ENCODE measurements at places on chromosomes 5 and 9. TPM values are rescaled to one million over a fixed set of nuclear protein-coding genes. Genes with fewer than 3 reads are reported as not detected.
A peak's percentile ranks its signal among the peaks of the same experiment; 100 is the strongest.

DNA sequence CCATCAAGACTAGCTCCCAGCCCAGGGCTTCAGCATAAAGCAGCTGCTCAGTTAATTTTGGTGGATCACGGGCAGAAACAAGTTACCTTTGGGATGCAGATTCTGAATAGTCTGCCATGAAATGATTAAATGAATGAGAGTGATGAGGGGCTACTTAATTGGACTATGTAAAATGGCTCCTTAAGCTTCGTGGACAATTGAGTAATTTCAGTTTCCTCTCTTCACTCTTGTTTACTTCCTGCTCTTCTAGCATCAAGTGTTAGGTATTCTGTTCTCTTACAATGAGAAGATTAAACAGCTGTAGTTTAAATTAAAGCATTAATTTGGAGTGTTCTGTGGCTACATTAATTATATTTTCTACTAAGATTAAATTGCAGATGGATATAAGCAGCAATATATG is 28.1 kb downstream of the PIK3R1 start:
- no peak for DNase-seq

The ZDHHC21 gene
- 6.7 TPM for total RNA-seq

The GPR150 gene
- total RNA-seq = not detected

- no peak for DNase-seq
These were observed 210.6 kb upstream of the KLF9 start for GRCh38 chr9:70625078-70625477.

The AJM1 gene
- 2.7 TPM for total RNA-seq

DNA sequence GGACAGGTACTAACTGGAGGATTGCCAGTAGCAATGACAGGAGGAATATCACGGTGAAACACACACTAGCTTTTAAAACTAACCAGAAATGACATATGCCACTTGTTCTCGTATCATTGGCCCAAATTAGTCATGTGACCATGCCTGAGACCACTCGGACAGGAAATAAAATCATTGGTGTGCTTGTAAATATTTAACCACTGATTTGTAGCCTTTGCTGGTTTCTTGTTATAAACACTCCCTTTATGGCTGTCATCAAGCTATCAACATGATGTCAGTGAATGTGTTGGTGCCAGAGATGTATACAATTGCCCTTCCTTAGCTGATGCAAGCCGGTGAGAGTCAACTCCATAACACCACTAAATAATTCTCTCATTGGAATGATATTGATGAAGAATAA is 123.7 kb upstream of the ANKH start:
- DNase-seq = no peak

DNA sequence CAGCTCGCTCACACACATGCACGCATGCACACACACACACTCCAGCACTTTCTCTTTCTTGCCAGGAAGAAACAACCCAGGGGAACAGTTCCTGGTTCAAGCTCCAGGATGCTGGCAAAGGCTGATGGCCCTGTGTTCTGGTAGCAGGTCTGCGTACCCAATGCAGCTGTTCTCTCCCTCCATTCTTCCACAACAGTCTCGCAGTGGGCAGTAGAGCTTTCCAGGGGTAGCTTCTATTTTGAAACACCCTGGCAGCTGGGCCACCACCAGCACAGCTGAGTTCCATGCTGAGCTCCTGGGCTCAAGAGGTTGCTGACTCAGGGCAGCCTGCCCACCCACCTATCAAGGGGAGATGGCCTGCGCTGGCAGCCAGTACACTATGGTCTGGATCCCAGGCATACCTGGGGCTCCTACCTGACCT is 4.7 kb downstream of the VDAC1 start:
- DNase-seq = no peak

DNA sequence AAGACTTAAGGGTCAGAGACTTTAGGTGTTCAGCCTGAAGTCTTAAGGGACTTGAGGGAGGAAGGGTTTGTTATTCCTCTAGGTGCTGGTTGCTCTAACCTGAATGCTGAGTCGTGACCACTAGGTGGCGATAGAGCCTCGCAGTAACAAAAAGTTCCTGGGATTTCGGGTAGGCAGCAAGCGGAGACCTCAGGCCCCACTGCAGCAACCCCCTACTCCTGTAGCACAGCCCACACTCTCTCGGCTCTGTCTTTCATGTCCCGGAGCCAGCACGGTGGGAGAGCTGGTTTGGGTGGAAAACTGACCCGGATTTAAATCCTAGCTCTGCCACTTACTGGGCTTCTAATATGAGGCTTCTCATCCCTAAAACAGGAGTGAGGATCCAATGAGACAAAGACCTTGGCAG is 100.3 kb upstream of the PANK3 start:
- peak; percentile 64 for DNase-seq

DNA sequence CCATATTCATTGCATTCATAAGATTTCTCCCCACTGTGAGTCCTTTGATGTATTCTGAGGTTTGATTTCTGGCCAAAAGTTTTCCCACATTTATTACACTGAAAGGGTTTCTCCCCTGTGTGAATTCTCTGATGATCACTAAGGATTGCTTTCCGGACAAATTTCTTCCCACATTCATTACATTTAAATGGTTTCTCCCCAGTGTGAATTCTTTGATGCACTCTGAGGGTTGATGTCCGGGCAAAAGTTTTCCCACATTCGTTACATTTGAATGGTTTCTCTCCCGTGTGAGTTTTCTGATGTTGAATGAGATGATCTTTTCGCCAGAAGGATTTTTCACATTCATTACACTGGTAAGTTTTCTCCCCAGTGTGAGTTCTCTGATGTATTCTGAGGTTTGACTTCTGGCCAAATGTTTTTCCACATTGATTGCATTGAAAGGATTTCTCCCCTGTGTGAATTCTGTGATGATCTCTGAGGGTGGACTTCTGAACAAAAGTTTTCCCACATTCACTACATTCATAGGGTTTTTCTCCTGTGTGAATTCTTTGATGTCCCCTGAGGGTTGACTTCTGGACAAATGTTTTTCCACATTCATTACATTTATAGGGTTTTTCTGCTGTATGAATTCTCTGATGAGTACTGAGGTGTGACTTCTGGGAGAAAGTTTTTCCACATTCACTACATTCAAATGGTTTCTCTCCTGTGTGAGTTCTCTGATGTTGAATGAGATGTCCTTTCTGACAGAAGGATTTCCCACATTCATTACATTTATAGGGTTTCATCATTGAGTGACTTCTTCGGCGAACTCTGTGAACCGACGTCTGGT is 18.8 kb downstream of the ZNF510 start:
- no peak for DNase-seq

The TMOD1 gene
- total RNA-seq = 1.9 TPM

GRCh38 chr5:124193371-124193789 is 553.1 kb downstream of the ZNF608 start:
- DNase-seq = peak; percentile 34

GRCh38 chr5:111132731-111133435 is 40.7 kb downstream of the WDR36 start:
- DNase-seq = no peak

The MXD3 gene
- total RNA-seq = 15.8 TPM

DNA sequence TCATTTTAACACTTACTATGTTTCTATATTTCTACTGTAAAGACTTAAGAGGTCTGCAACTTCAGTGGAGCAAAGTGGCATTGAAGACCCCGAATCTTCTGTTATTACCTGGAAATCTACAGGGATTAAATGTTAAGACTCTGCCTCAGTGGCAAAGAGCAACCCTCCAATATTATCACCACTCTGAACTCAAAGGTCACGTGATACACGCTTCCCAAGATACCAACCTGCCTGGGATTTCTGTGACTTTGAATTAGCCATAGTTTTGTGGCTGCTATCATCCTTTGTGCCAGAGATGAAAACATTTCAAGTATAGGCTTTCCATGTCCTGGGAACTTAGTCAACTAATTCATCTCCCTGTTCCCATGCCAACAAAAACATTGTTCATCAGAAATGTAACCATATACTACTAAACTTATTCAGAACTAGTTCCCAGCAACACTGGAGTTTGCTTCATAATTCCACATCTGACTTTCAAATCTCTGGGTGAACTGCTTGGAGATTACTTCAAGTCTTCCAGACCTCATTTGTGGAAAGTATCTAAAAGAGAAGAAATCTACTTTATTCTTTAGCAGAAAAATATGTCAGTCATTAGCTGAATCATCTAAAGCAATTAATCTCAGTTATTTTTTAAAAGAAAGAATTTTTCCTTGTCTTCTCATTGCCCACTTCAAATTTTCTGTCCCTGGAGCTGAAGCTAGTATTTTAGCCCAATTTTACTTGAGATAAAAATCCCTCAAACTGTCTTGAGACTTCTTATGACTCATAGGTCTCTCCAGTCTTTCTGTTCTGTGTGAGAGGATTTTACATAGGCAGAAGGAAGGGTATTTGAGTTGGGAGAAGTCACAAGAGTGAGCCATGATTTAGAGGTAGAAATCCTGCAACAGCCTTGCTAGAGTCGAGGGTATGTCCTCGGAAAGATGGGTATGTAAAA is 83.0 kb downstream of the ZNF462 start:
- DNase-seq = no peak

Data from NCI-H460 (cell line).